ENCODE measurements at places on chromosomes 16 and 17. TPM values are rescaled to one million over a fixed set of nuclear protein-coding genes. Genes with fewer than 3 reads are reported as not detected.

GRCh38 chr17:29611351-29612093 lies 11.2 kb downstream of the CORO6 start:
- DNase-seq: no peak

DNA sequence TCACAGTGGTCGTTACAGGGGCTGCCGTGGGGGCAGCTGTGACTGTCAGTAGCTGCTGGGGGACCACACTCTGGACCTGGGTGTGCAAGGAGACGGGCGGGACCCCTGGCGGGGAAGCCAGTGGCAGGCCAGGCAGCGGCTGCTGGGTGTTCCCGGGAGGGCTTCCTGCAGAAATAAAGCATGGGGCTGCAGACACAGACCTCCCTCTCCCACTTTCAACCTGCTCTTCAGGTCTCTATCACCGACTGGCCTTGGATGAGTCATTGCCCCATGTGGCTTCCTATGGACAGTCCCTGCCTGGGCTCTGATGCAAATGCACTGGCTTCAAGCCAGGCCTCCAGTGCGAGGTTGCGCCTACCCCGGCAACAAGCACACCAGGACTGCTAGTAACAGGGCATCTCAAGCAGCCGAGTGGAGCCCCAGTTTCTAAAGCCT lies 17.2 kb downstream of the SREBF1 start:
- DNase-seq: peak; percentile 85

Gene TLCD3A
- 21.6 TPM for total RNA-seq

Gene NPIPB2
- 4.0 TPM for total RNA-seq

Gene HLF
- 1.9 TPM for total RNA-seq

Gene TEKT5
- not detected for total RNA-seq

Gene TBKBP1
- 10.7 TPM for total RNA-seq

Gene TSPOAP1
- 6.1 TPM for total RNA-seq

DNA sequence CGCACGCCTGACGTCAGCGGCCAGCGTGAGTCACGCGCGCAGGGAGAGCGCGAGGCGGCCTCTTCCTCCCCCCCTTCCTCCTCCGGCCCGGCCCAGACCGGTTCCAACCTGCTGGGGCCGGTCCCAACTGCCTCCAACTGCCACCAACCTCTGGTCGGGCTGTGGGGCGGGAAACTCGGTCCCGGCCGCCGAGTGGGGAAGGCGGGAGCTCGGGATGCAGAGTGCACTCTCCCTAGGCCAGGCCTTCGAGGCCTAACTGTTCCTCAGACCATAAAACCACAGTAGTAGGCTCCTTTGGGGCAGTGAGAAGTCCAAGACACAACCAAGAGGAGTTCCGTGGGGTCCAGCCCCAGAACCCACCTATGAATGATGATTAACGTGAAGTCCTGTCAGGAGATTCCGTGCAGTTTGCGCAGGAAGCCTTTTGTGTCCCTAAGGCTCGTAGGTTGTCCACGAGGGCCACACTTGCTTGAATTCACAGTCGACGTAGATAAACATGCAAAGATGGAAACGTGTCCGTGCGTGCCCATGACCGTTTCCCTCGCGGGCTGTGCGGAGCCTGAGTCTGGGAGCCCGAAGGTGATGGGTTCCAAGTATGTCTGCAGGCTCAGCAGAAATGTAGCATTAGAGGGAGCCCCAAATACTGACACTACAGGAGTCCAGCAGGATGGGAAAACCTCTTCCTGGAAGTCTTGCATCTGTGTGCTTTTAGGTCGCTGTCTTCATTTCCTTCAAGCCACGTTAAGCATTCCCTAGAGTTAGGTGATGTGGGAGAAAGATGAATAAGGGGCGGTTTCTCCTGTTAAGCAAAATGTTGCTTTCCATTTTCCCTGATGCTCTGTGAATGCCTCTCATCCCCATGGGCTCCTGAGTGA lies 647 bp downstream of the UNK start:
- DNase-seq: peak; percentile 46

GRCh38 chr16:78985716-78986605 lies 614.6 kb downstream of the MAF start:
- DNase-seq: no peak

- DNase-seq: peak; percentile 13
These were observed 16.9 kb downstream of the ITGAX start for GRCh38 chr16:31371619-31372484.

GRCh38 chr16:84501077-84501735 lies 3.3 kb downstream of the MEAK7 start:
- DNase-seq: peak; percentile 78

Gene CD300LB
- total RNA-seq: not detected

Gene PGAP6
- 87.2 TPM for total RNA-seq

GRCh38 chr16:22001591-22001990 lies 675 bp upstream of the PDZD9 start:
- DNase-seq: peak; percentile 73

- no peak for DNase-seq
These were observed 148.9 kb downstream of the RPTOR start for GRCh38 chr17:80693511-80693910.

GRCh38 chr16:89828870-89829629 lies 775 bp downstream of the SPIRE2 start:
- DNase-seq: no peak

Gene PHKG2
- 25.4 TPM for total RNA-seq

Gene NUTF2
- total RNA-seq: 241 TPM

DNA sequence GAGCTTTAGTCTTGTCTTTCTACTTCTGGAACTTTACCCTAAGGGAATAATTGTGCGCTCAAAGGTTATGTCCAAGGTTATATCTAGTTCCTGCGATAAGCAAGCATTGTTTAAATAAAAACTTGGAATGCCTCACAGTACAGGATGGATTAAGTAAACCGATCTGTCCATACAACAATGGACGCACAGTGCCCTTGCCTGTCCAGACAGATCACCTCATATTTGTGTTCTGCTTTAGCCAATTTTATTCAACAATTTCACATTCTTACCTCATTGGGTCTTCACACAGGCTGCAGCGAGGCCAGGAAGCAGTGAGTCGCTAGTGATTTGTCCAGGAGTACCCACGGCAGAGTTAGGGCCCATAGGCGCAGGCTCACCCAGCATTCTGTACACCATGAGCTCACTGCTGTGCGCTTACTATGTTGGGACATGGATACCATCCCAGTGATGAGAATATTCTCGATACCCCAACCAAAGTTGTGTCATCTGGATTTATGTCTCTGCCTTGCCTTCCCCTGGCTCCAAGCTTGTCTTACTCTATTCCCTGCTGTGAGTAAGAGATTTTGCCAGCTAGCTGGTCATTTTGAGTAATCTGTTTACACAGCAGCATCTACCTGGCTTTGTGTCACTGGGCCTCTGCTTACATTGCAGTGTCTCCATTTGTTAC lies 39.8 kb downstream of the USP43 start:
- DNase-seq: no peak

DNA sequence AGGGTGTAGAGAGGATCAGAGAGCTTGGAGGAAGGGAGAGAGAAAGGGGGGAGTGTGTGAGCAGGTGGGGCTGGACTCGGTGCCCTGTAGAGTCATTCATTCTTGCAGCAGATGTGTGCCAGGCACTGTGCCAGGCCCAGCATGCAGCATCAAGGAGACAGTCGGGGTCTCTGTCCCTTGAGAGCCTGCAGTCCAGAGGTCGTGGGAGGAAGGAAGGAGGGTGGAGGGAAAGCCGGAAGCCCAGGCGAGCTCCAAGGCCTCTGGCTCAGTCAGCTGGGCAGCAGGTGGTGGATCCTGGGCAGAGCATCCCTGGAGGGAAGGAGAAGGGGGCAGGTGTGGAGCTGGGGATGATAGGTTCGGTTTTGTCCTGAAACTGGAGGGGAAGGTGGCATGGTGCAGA lies 27.5 kb downstream of the EPN2 start:
- DNase-seq: no peak

DNA sequence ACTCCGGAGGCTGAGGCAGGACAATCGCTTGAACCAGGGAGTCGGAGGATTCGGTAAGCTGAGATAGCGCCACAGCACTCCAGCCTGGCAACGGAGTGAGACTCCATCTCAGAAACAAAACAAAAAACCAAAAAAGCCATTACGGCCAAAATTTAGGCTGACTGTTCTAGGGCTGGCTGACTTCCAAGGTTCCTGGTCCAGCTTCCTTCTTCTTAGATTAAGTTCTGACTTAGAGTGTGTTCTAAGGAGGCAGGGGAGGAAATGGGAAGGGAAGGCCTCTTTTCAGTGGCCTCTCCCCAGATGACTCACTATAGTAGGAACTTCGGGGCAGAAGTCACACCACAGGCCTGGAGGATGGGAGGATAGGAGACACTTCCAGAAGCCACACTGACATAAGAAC lies 27.7 kb upstream of the CLEC18B start:
- DNase-seq: peak; percentile 90

Gene CACNG1
- not detected for total RNA-seq

DNA sequence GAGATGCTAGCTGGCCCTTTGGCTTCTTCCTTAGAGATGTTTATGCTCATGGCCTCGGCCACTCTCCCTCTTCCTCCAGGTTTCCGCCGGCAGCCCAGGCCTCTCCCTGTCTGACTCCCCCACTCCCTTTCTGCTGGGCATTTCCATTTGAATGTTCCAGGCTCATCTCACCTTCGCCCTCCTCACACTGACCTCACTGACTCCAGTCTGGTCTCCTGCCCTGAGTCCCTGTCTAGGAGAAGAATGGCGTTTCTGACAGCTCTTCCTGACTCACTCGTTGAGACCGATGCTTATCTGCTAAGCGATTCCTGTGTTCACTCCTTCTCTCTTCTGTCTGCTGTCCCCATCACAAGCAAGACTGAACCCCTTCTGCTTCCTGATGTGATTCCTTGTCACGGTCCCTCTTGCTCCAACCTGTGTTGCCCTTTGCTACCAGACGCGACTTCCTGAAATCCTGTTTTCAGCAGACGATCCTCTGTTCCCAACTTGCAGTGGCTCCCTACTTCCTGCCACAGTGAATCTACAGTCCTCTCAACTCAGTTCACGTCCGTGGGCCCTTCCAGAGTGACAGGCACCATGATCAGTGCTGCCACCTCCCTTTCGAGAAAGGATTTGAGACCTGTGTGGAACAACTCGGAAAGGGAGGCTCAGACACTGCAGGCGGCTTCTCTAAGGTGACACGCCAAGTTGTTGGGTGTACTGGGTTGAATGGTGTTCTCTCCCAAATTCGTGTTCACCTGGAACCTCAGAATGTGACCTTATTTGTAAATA lies 176.4 kb downstream of the MSI2 start:
- DNase-seq: no peak

- peak; percentile 88 for DNase-seq
These were observed 41.9 kb downstream of the FTO start for GRCh38 chr16:53745753-53746266.

DNA sequence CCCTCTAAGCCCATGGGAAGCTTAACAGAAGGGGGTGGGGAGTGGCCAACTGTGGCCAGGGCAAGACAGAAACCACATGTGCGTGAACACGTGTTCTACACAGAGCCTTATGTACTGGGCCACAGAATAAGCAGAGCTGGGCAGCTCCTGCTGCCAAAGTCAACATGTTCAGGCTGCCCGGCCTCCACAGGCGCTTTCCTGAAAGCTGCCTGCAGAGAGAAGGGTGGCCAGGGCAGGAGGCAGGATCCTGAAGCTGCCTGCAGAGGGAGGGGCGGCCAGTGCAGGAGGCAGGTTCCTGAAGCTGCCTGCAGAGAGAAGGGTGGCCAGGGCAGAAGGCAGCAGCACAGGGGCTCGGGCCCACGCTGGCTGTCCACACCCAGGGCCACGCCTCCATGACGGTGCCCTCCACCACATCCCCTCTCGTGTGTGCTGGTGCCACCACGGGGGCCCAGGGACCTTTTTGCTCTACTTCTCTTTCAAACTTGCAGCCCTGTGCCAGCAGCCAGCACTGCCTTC lies 79.5 kb downstream of the ANKRD11 start:
- DNase-seq: peak; percentile 85

GRCh38 chr17:4557626-4558346 lies 2.6 kb downstream of the GGT6 start:
- DNase-seq: no peak

Gene PLA2G10
- not detected for total RNA-seq

Gene HEATR9
- total RNA-seq: not detected

Gene SPATA20
- 62.7 TPM for total RNA-seq

Gene NPIPA2
- total RNA-seq: 0.25 TPM

DNA sequence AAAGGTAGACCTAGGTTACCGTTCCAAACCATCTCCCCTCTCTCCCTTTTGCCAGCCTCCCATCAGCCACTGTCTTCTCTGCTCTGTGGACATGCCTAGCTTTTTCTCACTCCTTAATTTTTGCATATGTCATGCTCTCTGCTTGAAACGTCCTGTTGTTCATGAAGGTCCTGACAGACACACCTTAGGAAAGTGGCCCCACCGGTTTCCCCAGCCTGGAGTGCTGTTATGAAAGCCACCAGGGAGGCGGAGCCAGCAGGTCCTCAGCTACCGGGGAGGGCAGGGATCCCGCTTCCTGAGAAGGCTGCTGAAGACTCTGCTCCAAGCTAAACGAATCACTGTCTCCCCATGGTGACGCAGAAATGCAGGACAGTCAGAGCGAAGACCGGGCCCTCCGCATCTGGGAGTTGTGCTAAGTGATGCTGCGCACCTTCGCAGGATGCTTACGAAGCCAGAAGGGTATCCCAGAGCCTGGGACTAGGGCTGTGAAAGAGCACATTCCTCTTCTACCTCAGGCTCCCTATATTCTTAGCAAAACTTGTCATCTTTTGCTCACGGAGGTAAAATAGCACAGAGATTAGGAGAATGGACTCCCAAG lies 2.3 kb upstream of the SLC16A11 start:
- DNase-seq: no peak

DNA sequence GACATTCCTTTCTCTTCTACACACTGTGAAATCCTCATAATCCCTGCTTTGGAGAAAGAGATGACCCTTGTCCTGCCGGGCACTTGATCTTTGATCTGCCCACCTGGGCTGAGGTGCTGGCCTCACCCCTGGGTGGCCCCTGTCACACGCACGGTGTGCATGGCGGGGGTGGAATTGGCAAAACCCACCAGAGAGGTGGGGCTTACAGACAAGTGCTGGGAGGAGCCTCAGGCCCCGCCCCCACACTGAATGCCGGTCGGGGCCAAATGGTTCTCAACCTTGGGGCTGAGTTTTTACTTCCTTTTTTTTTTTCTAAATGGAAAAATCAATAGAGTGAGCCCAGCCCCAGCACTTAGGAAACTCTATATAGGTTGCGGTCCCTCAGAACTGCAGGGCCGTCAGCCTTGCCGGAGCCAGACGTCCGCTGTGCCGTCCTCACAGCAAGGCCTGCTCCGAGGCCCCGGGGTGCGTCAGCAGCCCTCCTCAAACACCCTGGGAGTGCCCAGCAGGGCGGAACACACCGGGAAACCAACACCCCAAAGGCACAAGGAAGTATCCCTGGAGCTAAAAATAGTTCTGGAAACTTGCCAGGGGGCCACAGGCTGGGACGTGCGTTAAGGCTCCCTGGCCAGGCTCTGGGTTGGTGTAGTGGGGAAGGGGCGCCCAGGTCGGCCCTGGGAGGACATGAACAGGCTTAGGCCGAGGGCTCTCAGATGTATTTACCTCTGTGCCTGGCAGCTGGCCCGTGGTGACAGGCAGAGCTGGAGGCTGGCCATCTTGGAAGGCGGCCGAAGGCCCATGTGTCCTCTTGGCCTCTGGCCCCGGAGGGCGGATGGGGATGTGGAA lies 11.0 kb downstream of the GPRC5C start:
- DNase-seq: peak; percentile 90

Gene TBC1D3E
- total RNA-seq: not detected

Gene KRTAP2-3
- total RNA-seq: 5.9 TPM

Data from renal cortical epithelial cell (primary cell).